ENCODE measurements at places on chromosomes 5 and 9.

DNA sequence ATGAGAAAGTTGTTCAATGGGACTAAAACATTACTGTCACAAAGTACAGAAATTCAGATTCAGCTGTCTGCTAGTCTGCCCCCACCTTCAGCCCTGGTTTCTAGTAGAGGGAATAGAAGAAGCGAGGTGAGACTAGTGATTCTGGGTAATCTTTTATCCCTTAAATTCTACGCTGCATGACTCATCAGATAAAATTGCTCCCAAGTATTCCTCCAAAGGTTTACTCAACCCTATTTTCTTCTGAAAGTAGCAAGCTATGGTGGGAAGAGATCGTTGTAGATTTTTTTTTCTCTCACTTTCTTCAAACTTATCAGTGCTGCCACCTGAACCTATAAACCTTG lies 318.9 kb upstream of the RIOK2 start:
- no peak for DNase-seq

- DNase-seq = no peak
These were observed 44.9 kb upstream of the ZNF366 start for GRCh38 chr5:72552041-72552557.

GRCh38 chr5:112960315-112960714 lies 16.3 kb upstream of the DCP2 start:
- DNase-seq = no peak

DNA sequence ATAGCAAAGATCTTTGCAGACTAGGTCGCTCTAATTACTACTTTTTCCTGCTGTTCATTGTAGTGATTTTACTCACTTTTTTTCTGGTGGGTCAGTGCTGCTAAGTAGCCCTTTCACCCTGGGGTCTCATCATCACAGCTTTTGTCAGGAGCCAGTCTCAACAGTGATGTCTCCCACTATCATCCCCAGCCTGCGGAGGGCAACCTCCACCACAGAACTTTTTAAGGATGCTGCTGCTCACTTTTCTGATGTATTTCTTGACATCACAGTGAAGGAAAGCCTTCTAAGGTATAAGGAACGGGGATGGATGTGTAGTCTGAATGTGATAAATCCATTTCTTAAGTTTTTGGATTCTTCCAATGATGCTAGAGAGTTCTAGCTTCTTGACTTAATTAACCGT lies 242.5 kb upstream of the RIOK2 start:
- no peak for DNase-seq

DNA sequence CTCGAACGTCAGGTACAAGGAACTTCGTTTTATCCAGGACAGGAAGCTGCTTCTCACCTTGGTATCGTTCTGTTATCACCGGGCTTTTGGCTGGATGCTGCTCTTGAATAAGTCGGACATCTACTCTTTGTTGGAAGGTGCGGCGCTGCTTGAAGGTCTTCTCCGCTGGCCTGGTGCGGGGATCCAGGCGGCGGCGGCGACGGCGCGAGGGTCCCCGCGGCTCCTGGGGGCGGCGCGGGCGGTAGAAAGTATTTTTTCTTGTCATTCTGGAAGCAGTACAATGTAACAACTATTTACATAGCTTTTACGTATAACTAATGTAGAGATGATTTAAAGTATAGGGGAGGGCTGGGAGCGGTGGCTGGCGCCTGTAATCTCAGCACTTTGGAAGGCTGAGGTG lies 52.3 kb downstream of the ACER2 start:
- DNase-seq = no peak

DNA sequence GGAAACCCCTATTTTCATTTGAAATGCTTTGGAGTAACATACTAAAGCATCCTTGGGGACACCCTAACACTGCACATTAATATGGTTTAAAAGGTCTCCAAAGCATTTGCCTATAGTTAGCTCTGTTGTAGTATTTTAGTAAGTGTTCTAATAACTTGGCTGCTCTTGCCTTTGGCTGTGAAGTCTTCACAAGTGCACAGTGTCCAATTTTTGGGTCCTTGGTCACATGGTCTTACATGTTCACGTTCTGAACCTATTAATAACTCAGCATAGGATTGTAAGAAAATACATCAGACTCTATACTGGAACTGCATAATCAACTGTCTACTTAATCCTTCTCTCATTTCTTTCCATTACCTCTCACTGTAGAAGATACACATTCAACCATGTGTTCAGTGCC lies 17.4 kb downstream of the ADAMTS19 start:
- DNase-seq = no peak

GRCh38 chr9:72137697-72138365 lies 11.4 kb upstream of the GDA start:
- no peak for DNase-seq

DNA sequence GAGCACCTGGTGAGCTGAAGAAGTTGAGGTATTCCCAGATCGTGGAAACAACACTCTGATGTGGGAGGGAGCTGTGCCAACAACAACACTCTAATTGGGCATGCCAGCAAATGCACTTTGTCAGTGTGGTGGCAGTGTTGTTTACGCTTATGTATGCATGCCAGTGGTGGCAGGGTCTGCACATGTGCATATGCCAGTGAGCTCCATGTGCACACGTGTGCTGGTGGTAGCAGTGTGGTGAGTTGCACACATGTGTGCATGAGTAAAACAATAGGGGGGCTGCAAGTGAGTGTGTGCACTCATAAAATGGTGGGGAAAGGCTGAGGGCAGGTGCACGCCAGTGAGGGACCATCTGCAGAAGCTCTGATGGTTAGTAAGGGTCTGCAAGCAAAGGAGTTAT lies 134.2 kb downstream of the DMRTA1 start:
- no peak for DNase-seq

DNA sequence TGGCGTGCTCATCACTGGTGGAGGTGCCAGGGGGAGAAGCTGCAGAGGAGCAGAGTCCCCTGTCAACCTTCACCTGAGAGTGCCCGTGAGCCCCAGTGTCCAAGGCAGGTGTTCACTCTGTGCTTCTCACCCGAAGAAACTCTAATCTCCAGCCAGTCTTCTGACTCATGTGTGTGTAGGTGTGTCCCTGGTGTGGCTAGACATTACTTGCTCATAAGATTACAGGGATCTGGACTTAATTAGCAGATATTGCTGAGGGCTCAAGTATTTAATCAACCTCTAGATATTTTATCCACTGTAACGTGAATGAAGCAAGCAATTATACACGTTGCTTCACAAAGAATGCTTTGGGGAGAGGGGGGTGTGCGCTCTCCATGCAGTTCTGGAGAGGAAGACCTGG lies 72.5 kb downstream of the MED10 start:
- no peak for DNase-seq

GRCh38 chr5:122615146-122615545 lies 159.7 kb upstream of the SNX2 start:
- no peak for DNase-seq

- DNase-seq = no peak
These were observed 638 bp downstream of the DIRAS2 start for GRCh38 chr9:90641884-90642487.

GRCh38 chr5:32304622-32305021 lies 8.1 kb downstream of the MTMR12 start:
- no peak for DNase-seq

- peak; percentile 16 for DNase-seq
These were observed 145.7 kb upstream of the DAB2 start for GRCh38 chr5:39570403-39571027.

DNA sequence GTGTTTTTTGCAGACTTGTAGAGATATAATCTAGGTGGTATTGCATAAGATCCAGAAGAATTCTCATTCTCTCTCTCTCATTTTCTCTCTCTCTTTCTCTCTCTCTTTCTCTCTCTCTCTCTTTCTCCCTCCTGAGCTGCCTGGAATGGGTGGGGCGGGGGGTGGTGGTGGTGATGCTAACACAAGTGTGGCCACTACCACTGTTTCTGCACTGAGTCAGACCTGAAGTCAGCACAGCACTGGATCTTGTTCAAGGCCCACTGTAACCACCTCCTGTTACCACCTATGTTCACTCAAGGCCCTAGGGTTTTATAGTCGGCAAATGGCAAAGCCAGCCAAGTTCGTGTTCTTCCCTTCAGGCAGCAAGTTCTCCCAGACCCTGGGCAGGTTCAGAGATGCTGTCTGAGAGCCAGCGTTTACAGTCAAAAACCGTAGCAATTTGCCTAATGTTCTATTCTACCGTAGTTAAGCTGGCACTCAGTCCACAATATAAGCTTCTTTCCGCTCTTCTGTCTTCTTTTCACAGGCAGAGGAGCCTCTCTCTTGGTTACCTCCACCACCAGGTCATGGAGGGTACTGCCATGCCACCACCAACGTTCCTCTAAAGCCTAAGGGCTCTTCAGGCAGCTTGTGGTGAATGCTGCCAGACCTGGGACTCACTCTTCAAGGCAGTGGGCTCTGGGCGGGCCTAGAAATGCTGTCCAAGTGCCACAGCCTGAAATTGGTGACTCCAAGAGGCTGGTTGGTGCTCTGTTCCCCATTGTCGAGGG lies 235.7 kb upstream of the PRR16 start:
- DNase-seq = no peak
